ENCODE measurements at places on chromosomes 5 and 9.

DNA sequence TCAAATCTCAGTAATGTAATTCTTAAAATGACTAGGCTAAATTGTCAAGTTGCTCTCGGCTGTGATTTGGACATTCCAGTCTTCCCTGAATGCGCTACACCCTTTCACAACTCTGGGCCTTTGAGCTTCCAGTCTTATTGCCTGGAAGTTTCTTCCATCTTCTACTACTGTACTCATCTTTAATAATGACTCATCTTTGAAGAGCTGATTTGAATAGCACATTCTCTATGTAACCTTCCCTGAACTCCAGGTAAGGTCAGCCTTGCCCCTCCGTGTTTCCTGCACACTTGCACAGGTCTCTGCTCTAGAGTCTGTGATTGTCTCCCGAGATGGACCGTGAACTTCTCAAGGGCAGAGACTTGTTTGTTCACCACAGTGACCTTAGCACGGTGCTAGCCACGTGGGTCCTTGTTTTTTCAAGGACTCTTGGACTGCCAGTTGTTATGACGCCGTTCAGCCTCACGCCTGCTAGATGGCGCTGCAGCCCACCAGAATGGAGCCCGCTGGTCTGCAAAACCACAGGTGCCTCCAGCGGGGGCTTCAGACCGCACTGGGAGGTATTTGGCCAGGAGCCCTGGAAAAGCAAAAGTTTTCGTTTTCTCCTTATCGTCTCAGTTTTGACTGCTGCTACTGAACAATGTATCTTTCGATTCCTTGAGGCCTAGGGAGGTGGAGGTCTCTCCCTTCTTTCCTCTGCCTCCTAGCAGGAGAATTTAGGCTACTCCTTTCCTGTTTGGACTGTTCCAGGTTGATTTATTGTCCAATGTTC is 44.4 kb downstream of the SEC61B start:
- peak; percentile 18 for DNase-seq

GRCh38 chr5:158294701-158295100 is 435.8 kb upstream of the CLINT1 start:
- no peak for DNase-seq

GRCh38 chr9:116370556-116370955 is 217.0 kb downstream of the PAPPA start:
- DNase-seq = no peak

DNA sequence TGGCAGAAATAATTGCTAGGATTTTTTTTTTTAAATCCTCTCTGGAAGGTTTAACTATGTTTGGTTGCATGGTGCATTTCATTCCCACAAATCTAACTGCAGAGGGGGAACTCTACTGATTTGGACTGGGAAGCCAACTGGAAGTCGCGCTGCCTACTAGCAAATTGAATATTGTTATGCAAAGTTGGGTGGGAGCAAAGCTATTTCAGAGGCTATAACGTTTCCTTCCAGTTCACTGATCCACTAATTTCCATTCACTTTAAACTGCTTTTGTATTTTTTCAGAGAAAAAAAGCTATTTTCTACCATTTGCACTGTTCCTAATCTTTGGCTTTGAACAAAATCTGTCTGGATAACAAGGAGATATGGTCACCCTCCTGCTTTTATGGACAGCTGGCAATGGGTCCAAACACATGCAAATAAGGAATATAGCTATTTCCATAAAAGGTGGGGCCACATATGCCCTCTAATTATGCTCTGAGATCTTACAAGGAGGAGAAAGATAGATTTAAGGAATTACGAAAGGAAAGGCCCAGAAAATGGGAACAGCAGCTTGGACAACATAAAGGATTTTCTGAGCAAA is 40.1 kb downstream of the MACIR start:
- no peak for DNase-seq

DNA sequence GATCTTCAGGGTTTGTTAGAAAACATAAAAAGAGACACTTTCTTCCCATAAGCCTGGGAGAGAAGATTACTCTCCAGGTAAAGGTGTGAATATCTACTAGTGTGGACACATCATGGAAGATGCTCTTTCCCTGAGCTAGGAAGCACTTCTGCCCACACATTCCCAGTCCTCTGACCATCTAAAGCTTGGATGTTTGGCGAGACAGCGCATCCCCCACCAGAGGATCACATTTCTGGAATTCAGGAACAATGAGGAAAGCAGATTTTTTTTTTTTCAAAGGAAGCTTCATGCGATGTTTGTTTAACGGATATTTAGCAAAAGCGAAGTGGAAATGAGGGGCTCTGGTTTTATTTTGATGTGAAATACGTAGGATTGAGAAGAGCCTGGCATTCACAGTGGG is 6.2 kb downstream of the SVEP1 start:
- no peak for DNase-seq

DNA sequence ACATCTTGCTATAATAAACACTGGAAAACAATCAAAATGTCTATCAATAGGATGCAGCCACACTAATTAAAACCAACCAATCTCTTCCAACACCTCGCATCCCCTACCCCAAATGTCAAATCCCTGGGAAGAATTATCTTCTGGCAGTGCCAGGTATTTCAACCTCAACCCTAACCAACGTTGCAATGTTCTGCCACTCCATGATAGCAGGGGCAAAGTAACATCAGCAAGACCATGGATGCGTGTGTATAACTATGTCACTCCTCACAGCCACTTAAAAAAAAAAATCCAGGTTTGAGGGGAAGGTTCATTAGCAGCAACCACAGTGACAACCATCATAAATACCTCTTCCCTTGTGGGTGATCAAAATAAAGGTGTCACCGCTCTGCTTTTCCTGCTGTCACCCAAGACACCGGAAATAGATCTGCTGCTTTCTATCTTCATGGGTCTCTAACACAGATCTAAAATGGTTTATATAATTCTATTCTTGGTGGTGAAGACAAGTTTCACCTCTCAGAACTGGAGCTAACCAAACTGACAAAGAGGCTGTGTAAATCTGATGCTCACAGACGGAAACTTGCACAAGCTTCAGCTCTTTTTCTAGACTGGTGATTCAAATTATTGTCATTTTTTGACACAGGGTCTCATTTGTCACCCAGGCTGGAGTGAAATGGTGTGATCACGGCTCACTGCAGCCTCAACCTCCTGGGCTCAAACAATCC is 9.9 kb downstream of the HSPA9 start:
- DNase-seq = no peak

GRCh38 chr5:153084511-153084910 is 406.0 kb upstream of the GRIA1 start:
- no peak for DNase-seq

DNA sequence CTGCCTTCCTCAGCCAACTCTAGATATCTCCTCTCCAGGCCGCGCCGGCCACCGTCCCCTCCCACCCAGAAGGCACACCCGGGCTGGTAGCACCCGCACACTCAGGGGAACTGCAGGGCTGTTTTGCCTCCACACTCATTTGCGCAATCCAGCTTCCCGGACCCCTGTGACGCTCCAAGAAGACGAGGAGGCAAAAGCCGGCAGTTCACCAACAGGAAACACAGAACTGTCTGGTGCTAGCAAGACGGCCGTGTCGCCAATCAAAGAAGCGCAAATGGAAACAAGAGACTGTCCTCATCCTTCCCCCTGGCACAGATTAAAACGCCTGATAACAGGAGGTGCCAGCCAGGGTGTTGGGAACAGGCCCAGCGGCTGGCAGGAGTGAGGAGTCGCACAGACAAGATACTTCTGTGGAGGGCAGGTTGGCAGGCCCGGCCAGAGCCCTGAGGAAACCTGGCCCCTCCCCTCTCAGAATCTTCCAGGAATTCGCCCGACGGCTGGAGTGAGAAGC is 7.8 kb downstream of the AGPAT2 start:
- no peak for DNase-seq

DNA sequence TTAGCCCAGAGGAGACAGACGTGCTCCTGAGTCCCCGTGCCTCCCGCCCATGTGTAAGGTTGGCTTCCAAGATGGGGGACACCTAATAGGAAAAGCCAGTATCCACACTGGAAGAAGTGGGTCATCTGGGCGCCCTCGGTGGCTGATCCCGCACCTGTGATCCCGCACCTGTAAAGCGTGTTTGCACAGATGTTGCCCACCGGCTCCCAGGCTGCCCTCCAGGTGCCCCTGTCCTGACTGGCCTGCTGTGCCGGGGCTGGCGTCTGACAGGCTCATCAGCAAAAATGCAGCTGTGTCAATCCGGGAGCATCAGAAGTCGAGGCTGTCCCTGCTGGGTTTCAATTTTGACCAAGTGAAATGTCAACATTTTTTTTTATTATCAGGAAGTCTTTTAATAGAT is 88.5 kb downstream of the IRX1 start:
- DNase-seq = no peak

DNA sequence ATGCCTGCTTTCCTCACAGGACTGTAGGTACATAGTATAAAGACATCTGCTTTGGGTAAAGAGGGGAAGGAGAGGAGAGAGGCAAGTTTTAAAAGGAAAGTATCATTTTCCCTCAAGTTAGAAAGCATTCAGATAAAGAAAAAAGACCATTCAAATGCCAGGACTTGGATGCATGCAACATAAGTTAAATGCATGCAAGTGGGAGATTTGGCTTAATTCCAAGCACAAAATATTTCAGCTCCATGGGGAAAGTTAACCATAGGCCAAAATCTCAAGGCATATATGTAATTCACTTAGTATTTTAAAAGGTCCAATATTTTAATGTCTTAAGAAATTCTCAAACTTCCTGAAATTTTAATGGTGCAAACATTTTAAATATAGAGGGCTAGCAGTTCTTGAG is 36.4 kb downstream of the POU5F2 start:
- DNase-seq = no peak

GRCh38 chr5:157993986-157994691 is 135.2 kb upstream of the CLINT1 start:
- no peak for DNase-seq

DNA sequence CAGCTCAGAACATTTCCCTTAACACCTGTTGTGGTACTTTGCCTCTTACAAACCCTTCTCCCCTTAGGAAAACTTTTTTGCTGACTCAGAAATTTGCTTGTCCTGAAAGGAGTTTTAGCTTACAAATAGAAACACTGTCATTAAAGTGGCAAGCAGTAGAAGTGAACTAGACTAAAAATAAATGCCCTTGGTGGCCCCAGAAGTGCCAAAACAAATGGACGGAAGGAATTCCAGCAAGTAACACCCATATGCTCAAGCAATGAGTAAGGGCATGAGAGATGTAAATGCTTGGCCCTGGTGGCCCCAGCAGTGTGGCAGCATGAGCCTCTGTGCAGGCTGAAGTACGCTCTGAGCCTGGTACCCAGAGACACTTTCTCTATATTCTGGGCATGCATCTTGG is 8.6 kb downstream of the VLDLR start:
- DNase-seq = no peak

DNA sequence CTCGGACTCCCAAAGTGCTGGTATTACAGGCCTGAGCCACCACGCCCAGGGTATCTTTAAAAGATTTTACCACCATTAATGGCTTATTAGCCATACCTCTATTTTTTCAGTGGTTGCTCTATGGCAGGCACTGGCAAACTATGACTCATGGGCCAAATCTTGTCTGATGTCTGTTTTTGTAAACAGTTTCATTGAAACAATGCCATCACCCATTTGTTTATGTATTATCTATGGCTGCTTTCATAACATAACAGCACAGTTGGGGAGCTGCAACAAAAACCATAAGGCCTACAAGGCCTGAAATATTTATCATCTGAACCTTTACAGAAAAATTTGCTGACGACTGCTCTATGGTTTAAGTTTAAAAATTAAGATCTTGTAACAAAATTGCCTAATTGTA is 66.8 kb downstream of the SLC38A9 start:
- DNase-seq = no peak

DNA sequence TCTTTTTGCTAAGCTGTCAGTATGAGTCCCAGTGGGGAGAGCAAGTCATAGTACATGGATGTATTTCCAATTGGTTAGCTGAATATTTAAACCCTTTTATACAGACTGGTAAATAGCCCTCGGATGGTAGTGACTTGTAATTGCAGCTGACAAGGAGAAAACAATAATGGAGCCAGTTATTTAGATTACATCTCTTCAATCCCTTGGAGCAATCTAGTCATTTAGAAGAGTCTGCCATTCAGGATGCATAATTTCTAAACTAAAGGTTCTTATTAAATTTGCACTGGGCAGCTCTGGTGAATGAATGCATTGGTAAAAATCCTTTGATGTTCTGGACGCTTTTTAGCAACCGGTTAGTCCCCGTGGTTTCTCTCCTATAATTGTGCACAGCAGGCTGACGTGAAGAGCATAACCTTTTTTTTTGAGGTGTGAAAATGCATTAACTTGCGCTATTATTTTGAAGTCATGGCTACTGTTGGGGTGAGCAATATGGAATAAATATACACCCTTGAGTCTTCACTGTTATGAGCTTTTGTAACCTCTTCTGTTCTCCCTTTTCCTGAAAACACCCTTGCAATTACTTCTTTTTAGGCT is 158.6 kb upstream of the CD180 start:
- DNase-seq = no peak

DNA sequence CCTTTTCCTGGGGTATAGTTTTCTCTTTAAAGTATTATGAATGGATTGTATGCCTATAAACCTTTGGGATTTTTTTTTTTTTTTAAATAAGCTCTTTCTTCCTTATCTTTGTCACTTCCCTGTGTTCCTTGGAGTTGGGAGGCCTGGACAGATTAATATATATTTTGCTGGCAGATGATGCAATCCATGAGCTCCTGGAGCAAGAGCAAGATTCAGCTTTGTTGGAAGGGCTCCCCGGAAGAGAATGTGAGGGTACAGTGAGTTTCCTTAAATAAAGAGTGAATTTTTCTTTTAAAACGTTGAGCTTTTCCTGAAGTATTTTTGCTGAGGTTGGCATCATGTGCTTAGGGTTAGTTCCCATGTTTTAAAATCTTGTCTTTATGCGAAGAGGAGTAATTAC is 98.7 kb upstream of the SLC28A3 start:
- DNase-seq = no peak

DNA sequence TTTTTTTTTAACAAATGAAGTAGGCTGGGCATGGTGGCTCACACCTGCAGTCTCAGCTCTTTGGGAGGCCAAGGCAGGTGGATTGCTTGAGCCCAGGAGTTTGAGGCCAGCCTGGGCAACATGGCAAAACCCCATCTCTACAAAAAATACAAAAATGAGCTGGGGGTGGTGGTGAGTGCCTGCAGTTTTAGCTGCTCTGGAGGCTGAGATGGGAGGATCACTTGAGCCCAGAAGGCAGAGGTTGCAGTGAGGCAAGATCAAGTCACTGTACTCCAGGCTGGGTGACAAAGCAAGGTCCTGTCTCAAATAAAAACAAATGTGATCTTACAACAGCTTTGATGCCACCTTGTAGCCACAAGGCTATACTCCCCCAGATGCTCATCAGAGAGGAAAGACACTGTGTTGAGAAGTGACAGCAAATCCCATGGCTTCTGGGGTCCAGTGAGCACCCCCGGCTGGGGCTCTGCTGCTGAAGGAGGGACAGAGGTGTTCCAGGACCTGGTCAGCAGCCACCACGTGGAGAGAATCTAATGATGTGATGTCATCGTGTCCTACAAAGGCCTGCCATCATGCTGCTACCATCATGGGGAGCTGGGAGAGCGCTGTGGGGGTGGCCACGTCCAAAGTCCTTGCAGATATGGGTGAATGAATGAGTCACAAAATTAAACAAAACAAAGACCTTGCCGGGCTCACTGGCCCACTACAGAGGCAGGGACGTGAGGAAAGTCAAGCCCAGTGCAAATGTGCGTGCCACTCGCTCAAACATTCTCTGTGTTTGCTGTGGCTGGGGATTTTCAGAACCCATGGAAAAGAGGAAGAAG is 60.7 kb downstream of the PRRT1B start:
- no peak for DNase-seq

- no peak for DNase-seq
Observed at GRCh38 chr9:72827950-72828731, 124.7 kb downstream of the ALDH1A1 start.
